Hematopoietic multipotent progenitor cell treated with erythropoietin and hydrocortisone succinate and interleukin-3 and kit ligand, for 17 days (in vitro differentiated cells): ENCODE measurements at places on chromosomes 1 and 21.

GRCh38 chr1:93324486-93325464 is 20.9 kb upstream of the DR1 start:
- DNase-seq = no peak

GRCh38 chr1:21875621-21876063 is 61.5 kb downstream of the HSPG2 start:
- DNase-seq = no peak

GRCh38 chr1:155979597-155980343 is 1.4 kb upstream of the ARHGEF2 start:
- peak; percentile 90 for DNase-seq

DNA sequence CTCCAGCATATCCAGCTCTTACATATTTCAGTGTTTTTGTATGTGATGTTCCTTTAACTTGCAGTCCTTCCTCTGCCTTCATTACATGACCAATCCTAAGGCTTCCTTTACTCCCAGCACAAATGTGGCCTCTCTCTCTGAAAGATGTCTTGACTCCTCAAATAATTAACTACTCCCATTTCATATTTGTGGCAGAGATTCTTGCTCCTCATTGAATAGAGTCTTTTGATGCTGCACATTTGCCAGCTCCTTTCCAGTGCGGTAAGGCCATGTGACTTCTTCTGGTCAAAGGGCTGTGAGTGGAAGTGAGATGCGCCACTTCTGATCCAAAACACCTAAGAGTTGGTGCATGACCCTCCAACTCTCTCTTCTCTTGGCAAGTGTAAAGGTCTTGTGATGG is 19.1 kb upstream of the LAMC1 start:
- no peak for DNase-seq

DNA sequence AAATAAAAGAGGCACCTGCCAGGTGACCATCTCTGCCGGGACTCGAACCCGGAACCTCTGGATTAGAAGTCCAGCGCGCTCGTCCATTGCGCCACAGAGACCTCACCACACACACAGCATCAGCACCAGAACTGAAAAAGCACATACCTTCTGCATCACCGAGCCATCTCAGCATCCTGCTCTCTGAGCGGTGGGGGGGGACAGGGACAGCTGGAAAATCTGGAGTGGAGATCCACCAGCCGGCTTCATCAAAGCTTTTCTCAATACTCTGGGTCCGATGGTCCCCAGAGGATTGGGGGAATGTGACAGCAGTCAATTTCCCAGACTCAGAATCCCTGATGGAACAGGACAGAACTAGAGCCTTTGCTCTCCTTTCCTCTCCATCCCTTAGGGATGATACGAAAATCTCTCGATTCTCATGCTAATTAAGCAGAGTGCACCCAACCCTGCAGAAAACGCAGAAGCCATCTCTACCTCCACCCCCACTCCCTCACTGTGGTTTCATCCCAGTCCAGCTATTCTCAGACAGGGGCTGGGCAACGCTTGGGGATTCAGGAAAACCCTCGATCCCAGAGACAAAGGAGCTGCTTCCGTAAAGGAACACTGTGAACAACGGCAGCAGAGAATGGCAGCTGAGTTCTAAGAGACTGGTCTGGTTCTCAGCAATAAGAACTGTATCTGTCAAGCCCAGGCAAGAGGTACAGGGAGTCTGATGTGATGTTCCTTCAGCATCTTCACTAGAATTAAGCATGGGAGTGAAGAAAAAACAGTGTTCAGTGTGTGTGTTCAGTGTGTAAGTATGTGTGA is 29.6 kb upstream of the CADM3 start:
- DNase-seq = no peak

GRCh38 chr1:111516005-111516535 is 12.6 kb upstream of the ADORA3 start:
- peak; percentile 10 for DNase-seq

DNA sequence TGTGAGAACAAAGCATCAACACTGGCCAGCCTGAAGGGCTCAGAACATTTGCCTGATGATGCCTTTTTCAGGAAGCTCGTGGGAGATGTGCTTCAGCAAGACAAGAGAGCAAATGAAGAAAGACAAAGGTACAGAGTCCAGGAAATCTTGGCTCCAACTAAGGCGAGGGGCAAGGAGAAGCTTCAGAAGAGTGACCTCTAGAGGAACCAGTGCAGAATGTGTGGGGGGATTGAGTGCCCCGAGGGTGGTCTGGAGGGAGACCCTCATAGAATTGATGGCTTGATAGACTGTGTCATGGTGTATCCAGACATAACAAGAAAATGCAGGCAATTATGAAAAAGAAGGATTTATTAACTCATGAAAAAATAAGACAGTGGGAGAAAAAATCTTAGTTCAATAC is 15.3 kb upstream of the NLRP3 start:
- no peak for DNase-seq
